ENCODE measurements at places on chromosomes 2 and 18.

DNA sequence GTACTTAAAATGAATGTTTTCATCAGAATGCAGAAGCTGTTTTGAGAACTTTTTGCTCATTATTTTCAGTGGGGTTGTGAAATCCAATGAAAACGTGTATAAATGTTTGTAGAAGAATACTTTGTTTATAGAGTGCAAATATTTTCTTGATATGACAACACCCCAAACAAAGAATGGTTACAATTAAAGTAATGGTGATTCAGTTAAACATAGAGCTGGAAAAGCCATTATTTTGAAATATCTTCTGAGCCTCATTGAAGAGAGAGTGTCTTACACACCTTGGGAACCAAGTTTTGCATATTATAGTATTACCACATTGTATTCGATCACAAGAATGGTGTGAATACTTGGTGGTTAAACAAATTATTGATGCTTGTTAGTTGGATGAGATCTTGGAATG, 48.7 kb downstream of the SPTBN1 start:
- DNase-seq, result no peak

DNA sequence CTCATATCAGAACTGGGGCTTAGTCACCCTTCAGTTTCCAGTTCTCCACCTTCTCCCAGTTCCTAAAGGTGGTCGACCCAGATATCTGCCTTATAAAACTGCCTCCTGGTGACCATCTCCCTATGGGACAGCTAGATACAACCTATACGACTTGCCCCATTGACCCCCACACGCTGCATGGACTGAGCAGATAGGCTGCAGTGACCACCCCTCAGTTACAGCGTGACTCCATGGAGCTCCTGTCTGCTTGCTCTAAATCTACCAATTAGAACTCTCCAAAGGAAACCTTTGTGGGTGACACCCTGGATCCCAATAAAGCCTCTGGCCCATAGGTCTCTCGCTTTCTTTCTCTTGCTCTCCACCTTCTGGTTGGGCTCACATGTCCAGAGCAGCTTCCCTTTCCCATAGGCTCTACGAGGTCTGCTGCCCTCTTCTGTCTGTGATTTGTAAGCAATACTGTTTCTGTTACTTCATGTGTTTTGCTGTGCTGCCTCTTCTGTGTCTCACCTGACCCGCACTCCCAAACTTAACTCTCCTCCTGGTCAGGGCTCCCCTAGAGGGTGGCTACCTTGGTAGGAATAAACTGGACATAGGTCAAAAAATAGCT, 971.3 kb upstream of the FAM98A start:
- no peak for DNase-seq

- no peak for DNase-seq
Measured at GRCh38 chr2:11667866-11668637, 1.9 kb downstream of the NTSR2 start.

DNA sequence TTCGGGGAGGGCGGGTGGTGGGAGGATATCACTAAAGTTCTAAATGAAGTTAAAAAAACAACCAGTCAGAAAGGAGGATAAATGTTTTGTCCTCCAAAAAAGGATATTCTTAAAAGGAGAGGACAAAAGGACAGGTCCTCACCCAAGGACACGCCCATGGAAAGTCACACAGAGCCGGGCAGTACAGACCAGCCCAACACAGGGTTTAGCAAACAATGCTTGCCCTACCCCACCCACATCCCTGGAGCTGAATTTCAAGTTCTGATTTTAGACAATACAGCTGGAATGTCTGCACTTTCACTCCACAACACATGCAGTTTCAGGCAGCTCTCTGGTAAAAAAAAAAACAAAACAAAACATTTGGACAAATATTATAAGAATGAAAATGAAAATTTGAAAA, 67.9 kb downstream of the SLC9A4 start:
- DNase-seq, result no peak

DNA sequence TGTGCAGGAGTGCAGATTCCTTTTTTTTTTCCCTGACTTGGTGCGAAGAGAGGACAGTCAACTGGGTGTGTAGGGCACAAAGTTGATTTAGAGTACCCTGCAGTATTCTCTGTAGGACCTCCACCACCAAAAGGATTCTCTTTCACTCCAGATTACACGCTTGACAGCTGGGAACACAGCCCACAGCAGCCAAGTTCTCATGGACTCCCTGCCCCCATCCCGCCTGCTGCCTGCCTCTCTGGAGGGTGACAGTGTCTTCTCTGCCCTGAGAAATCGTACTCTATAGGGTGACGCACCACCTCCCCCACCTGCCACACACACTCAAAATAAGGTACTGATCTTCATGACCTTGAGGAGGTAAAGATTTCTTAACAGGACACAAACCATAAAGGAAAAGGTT, 26.6 kb upstream of the IHH start:
- DNase-seq, result no peak

- DNase-seq, result no peak
Measured at GRCh38 chr2:22703286-22703920, 681.6 kb upstream of the KLHL29 start.

GRCh38 chr2:225400546-225401400, 1.3 kb downstream of the NYAP2 start:
- DNase-seq, result no peak

- no peak for DNase-seq
Measured at GRCh38 chr18:5197032-5197434, at the start of gene AKAIN1. Gene AKAIN1, minus strand, starts transcription at chr18:5197257. Its CDS starts 204 bp downstream, at chr18:5197053.

GRCh38 chr2:6865346-6866274, at the start of gene CMPK2:
Gene CMPK2, minus strand, starts transcription at chr2:6865907. Its CDS starts 211 bp downstream, at chr2:6865696.
- no peak for DNase-seq

- DNase-seq, result peak; percentile 41
Measured at GRCh38 chr18:44823782-44824181, 143.1 kb downstream of the SETBP1 start.

DNA sequence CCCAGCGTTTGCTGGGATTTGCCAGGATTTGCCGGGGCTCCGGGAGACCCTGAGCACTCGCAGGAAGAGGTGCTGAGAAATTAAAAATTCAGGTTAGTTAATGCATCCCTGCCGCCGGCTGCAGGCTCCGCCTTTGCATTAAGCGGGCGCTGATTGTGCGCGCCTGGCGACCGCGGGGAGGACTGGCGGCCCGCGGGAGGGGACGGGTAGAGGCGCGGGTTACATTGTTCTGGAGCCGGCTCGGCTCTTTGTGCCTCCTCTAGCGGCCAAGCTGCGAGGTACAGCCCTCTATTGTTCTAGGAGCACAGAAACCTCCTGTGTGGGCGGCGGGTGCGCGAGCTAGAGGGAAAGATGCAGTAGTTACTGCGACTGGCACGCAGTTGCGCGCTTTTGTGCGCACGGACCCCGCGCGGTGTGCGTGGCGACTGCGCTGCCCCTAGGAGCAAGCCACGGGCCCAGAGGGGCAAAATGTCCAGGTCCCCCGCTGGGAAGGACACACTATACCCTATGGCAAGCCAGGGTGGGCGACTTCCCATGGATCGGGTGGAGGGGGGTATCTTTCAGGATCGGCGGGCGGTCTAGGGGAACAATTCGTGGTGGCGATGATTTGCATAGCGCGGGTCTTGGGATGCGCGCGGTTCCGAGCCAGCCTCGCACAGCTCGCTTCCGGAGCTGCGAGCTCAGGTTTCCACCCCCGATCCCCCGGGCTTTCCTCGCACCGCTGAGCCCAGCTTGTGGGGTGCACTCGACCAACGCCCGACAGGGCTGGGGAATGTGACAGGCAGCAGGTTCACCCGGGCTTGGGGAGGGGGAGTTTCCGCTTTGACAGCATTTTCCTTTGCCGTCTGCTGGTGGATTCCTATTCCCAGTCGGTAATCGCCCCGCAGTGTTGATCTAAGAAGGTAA, 2.8 kb downstream of the ONECUT2 start:
- no peak for DNase-seq

- no peak for DNase-seq
Measured at GRCh38 chr2:224278531-224278930, 123.4 kb downstream of the FAM124B start.

DNA sequence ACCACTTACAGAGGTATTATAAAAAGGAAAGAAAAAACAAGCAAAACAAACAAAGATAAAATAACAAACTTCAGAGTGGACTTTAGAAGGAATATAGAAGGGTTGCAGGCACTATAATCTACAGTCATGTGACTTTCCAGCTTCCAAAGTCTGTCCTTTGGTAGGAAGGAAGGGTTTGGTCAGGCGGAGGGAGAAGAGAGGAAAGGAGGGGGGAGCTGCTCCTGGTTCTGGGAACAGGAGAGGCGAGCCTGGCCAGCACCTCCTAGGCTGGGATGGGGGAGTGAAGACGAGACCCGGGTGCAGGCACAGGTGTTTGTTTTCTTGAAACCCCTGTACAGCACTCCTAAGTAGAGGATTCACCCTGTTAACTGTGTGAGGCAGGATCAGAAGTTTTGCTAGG, 53.8 kb upstream of the GATA6 start:
- DNase-seq, result no peak

DNA sequence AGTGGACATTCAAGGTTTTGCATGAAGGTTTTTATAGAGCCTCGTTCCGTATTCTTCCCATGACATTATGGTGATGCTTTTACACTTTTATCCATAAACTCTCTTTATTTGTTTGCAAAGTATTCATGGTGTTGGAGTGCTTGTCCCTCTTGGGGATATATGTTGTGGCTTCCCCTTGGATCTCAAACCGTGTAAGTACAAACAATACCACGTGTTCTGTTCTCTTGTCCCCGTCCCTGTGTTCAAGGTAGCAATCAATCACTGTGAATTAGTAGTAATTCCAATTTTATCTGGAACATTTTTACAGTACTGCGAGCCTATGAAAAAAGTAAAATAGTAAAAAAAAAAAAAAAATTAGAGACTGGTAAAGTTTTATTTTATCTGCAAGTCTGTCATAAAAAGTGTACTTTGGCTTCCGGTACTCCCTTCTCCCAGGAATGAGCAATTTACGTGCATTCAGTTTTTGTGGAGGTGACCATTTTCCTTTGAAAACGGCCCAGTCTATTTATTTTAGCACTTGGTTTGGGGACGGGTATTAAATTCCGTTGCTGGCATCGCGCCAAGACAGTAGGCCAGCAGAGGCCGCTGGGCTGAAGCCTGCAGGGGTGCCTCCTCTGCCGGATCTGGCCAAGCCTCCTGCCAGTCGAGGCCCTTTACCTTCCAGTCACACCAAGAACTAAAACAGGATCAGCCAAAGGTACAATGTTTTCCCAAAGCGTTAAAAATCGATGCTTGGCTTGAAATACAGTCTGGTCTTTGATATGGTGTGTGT, 175.7 kb downstream of the SOCS6 start:
- DNase-seq, result no peak
